Left lung (tissue), 14 donors: ENCODE measurements at places on chromosomes 5 and 9. TPM values are rescaled to one million over a fixed set of nuclear protein-coding genes. Genes with fewer than 3 reads are reported as not detected.

The GLRX gene
- 98.1 TPM for total RNA-seq

The MOB3B gene
- 13.6 TPM for total RNA-seq

The C5orf34 gene
- 1.8 TPM for total RNA-seq

DNA sequence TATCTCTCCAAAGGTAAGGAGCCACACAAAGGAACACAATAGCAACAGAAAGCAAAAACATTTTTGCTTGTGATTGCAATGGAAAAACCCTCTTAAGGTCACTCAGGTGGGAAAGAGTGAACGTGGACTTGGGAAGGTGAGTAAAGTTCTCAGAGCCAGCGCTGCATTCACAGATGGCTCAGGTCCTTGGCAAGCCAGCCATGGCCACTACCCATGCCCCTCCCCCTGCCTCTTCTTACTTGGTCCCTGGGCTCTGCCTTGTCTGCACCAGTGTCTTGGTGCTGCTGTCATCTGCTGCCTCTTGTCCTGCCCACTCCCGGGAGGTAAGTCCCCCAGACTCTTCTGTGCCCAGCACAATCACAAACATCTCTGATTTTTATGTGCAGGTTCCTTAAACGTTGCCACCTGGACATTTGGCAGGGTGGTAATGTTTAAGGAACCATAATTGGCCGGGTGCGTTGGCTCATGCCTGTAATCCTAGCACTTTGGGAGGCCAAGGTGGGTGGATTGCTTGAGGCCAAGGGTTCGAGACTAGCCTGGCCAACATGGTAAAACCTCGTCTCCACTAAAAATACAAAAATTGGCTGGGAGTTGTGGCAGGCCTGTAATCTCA, 74.6 kb downstream of the FEM1C start:
- DNase-seq: no peak

- DNase-seq: no peak
Observed at GRCh38 chr9:76374783-76375559, 19.3 kb downstream of the RFK start.

GRCh38 chr9:122807271-122807900, 7.5 kb downstream of the OR1K1 start:
- no peak for DNase-seq

- DNase-seq: no peak
Observed at GRCh38 chr5:32664523-32664922, 46.6 kb upstream of the NPR3 start.

GRCh38 chr5:58523956-58524355, 32.7 kb downstream of the GAPT start:
- DNase-seq: no peak
